ENCODE measurements at places on chromosomes 2 and 18.

DNA sequence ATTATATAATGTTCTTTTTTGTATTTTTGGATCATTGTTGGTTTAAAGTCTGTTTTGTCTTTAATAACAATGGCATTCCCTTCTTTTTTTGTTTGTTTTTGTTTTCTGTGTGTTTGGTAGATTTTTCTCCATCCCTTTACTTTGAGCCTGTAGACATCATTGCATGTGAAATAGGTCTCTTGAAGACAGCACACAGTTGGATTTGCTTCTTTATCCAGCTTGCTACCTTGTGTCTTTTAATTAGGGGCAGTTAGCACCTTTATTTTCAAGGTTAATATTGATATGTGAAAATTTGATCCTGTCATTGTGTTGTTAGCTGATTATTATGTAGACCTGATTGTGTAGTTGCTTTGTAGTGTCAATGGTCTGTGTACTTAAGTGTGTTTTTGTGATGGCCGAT, 235.7 kb downstream of the KCNJ3 start:
- DNase-seq, result no peak

DNA sequence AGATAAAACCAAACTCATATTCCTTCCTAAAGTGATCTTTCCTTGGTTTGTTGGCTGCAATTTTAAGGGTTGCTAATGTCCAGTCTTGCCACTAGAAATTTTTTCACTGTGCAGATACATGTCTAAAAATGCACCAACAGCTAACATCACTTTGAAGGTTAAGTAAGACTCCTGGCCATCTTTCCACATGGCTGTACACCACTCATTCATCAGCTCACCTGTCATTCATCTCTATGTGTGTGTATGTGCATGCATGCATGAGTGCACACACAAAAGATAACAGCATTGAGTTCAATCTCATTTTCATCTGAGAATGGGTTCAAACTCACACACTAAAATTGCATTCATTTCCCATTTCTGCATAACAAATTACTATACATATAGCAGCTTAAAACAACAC, 203.8 kb downstream of the PDE11A start:
- no peak for DNase-seq

- no peak for DNase-seq
Observed at GRCh38 chr2:235270956-235271355, 222.9 kb upstream of the AGAP1 start.

GRCh38 chr18:51164342-51164741, 33.1 kb downstream of the MEX3C start:
- no peak for DNase-seq

- no peak for DNase-seq
Observed at GRCh38 chr2:26805241-26805676, 19.4 kb downstream of the CENPA start.

All from activated gamma-delta T cell treated with Interleukin-2 at 50 U/mL for 16 hours (primary cell).